ENCODE measurements at places on chromosomes 3 and 15.

DNA sequence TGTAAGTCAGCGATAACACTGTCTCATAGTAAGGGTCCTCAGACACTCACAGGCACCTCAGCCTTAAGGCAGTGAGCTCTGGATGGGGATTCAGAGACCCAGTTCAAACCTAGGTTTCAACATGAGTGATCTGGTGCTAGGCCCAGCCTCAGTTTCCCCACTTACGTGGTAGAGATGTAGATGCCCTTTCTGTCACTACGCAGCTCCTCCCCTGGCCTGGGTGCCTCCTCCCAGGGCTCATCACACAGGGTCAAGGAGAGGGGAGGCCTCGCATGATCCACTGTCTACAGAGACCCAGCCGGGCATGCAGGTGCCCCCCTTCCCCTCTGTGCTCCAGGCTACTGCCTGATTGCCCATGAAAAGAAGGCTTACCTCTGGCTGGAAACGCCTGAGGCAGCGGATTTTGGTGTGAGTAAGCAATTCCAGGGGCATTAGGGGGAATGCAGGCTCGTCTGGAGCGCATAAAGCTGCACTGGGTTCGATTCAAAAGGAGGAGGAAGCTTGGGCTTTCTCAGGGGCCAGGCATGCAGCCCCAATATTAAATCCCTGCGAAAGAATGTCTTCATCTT is 69.8 kb upstream of the ANKRD34C start:
- no peak for DNase-seq

DNA sequence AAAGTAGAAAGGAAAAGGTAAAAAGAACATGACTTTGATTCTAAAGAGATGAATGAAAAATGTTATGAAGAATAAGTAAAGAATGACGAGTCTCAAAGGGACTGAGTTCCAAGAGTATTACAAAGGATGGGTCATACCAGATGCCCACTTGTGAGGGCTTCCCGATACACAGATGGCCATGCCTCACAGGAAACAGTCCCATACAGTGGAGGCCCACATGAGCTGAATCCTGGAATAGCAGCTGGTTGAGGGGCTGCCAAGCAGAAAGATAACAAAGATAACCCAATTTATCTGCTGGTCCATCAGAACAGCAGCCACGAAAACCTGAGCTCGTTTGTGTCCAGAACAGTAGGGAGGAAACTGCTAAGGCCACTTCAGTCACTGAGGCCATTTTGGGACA is 3.7 kb downstream of the SSR3 start:
- DNase-seq = no peak

DNA sequence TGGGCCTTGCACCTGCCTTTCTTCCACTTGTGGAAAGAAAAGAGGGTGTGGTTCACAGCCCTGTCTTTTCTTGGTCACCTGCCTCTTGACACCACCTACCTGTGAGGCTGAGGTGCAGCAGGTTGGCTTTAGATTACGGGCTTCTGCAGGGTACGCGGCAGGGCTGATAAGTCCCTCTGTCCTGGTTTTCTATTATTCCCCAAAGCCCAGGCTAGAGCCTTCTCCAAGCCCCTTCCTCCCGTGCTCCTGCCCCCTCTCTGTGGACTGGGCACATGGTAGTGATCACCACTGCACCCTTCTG is 44.8 kb upstream of the HACD2 start:
- no peak for DNase-seq

DNA sequence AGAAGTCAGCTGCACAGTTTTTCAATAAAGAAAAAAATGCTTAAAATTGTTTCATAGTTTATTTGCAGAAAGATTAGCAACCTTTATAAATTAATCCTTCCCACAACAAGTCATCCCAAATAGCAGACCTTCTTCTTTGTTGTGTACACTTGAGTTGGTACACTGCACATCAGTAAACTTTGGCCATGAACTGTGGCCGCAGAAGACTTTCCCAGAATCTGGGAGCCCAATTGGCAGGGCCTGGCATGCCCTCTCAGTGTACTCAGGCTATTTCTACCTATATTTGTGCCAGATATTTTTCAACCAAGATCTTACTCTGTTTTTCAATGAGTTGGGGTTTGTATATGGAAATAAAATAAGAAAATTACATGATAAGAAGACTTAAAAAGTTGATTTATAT is 133.1 kb downstream of the DIPK2A start:
- no peak for DNase-seq

DNA sequence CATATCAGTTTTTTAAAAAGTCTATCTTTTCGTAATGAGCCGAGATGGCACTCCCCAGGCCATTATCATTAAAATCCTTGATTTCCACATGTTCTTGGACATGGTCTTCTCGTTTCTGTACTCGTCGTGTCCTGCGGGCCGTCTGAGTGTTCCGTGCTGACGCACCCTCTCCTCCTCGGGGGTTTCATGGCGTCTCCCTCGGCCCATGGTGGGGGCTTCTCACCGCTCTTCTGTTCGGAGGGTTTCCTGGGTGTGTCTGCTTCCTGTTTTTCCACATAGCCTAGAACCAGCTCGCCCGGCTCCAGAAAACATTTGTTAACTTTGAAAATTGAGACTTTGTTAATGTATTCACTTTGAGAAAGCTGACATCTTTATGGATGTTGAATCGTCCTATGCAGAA is 92.7 kb downstream of the VGLL4 start:
- no peak for DNase-seq

DNA sequence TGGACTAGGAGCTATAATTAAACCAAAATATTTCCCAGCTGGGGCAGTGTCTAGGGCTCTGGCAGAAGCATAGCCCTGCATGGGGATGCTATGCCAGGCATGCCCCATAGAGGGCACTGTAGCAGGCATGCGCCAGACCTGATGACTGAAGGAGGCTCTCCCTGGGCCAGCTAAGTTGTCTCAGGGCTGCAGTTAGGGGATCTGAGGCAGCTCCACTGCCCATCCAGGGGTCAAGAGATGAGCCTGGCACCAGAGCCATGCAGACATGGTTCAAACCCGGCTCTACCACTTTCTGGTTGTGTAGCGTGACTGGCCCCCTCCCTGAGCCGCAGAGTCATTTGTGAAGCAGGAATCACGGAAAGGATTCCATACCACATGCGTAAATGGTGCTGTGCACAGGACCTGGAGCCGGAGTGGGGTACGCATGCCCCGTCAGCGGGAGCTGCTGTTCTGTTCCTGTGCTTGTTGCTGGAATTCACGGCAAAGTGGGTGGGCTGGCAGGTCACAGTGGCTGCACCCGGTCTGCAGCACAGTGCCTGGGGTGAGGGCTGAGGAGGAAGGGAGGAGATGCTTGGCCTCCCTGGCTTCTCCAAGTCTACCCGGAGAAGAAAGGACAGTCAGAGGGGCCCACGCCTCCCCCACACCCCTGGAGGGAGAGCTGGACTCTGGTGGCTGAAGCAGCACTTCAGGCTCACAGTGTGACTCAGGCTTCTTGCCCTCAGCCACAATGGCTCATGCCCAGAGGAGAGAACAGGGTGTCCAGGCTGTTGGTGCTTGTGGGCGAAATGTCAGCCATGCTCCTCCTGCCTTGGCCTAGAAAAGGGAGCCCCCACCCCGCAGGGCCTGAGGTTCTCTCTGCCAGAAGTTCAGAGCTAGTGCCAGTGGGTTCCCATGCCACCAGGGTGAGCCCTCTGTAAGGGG is 43.1 kb downstream of the DNASE1L3 start:
- DNase-seq = no peak

DNA sequence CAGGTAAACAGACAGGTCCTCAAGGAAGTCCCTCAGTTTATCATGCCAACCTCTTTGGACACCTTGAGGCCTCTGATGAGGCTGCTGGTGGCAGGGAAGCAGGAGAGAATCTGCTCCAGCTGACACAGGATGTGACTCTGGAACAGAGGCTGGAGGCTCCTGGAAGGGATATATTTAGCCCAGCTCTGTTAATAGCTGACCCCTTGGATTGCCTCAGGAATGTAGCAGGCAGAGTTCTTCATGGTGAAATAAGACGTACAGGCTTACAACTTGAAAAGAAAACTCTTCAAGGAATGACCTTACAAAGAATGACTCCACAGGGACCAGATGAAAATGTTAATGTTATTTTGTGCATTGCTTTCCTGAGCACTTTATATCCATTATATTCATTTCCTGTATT is 90.5 kb downstream of the AQP9 start:
- no peak for DNase-seq

GRCh38 chr15:29990035-29990434 is 92.7 kb upstream of the GOLGA8J start:
- DNase-seq = no peak

DNA sequence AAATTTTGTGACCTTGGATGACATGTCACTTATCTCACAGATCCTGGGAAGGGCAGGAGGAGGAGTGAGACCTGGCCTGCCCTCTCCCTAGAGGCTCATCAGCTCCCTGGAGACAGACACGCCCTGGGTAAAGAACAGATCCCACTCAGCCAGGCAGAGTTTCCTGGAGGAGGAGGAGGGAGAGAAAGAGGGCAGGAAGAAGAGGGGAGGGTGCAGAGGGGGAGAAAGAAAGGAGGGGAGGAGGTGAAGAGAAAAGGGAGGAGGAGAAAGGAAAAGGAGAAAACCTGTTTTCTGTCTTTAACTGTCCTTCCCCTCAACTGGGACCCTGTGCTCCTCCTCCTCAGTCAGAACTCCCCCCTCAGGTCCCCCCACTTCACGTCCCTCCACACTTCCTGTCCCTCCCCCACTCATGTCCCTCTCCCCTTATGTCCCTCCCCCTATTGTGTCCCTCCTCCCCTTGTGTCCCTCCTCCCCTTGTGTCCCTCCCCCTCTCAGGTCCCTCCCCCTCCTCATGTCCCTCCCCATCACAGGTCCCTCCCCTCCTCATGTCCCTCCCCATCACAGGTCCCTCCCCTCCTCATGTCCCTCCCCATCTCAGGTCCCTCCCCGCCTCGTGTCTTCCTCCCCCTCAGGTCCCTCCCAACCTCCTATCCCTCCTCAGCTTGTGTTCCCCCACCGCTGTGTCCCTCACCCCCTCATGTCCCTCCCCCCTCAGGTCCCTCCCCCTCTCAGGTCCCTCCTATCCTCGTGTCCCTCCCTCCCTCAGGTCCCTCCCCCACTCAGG is 52.3 kb upstream of the CGNL1 start:
- no peak for DNase-seq

DNA sequence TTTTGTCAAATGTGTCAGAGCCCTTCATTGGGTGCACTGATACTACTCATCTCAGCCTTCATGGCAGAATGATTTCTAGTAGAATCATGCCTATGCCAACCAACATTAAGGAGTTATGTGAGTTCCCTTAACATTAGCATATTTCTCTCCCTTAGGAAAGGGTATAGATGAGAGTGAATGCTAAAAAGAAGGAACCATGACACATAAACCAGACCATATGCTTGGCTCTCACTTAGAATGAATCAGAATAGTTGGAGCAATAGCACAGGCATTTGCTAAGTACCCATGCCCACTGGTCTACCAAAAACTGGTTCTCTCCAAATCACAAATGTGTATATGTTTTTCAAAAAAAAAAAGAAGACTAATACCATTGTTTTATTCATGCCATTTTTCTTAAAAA is 51.1 kb downstream of the STRIT1 start:
- no peak for DNase-seq

DNA sequence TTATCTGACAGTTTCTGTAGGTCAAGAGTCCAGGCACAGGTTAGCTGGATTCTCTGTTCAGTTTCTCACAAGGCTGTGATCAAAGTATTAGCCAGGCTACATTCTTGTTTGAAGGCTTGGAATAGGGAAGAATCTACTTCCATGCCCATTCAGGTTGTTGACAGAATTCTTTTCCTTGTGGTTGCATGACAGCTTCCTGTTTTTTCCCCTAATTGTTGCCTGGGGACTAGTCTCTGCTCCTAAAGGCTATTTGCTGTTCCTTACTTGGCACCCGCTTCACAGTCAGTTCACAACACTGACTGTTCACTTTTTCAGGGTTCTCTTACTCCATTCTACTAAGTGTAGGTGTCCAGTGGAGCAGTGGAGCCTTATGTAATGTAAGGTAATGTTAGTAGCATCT is 115.4 kb upstream of the GBE1 start:
- no peak for DNase-seq

DNA sequence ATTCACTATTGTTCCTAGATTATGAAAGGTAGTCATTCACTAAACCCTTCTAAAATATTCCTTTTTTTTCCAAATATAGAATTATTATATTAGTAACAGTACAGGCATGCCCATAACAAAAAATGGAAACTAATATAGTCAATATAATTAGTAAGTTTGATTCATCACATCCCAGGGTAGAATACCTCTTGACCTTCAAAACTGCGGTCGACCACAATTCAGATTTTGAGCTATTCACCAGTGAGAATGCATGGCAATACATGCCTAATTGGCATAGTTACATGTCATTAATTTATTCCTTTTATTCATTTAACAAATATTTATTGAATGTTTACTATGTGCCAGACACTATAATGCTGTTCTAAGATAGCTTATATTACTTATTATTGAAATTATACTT is 98.0 kb downstream of the CHL1 start:
- no peak for DNase-seq

DNA sequence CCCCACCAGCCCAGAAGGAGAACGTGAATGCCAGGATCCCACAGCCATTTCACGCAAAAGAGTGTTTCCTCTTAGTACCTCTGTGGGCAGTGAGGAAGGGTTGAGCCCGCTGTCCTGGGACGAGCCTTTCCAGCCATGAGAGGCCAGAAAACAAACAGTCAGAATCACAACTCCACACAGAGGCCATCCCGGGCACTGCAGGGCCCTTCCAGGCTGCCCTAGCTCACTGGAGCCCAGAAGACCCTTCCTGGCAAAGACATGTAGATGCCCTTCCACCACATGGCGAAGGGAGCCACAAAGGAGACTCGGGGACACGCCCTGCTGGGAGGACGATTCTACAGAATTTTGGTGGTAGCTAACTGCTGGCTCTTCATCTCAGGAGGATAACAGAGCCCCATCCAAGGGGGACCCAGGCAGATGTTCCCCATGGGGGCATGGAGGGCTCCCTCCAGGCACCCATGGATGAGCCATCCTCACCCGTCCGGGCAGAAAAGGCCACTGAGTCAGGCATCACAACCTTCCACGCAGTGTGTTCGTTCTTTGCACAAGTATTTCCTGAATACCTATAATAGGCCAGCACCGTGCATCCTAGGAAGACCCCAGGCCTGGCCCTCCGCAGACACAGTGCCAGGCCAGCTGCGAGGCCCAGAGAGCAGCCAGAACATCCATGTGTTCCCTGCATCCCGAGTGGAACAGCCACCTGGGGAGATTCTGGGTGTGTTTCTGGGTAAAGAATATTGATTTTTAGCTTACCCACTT is 47.2 kb downstream of the SLC12A8 start:
- no peak for DNase-seq

DNA sequence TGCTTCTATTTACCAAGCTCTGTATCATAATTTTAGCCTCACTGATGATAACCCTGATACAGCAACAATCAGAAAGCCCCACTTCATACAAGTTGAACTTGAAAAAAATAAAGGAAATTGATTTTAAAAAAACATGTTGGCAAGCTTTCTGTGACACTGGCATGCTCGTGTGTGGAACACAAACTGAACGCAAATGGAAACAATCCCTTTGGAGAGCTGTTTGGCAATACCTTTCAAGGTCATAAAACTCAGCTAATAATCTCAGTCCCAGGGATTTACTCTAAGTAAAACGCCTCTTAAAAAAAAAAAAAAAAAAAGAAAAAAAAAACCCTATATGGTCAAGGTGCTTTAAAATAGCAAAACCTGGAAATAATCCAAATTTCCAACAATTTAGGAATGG is 166.7 kb upstream of the BCL6 start:
- no peak for DNase-seq

Data from activated gamma-delta T cell (primary cell).